Activated CD4-positive, alpha-beta T cell treated with anti-CD3 and anti-CD28 coated beads, Interleukin-2, amount 10 ng/mL, durations not matched to agents 7 days and 5 days (primary cell): ENCODE measurements at places on chromosomes 3 and 15.

- H3K36me3 ChIP-seq: peaks cover 7% of the 10 kb centered on the region
- peaks cover 6% of the 10 kb centered on the region for H3K4me1 ChIP-seq
- no peak overlapping the region for H3K4me3 ChIP-seq
- no peak for DNase-seq
Measured at GRCh38 chr3:120013481-120013880, 80.8 kb downstream of the GSK3B start.

GRCh38 chr3:108100906-108101660, 10.3 kb upstream of the CD47 start:
- H3K4me1 ChIP-seq: peaks cover 45% of the 10 kb centered on the region
- peak; percentile 59 for DNase-seq
- no peaks in the 10 kb centered on the region for H3K36me3 ChIP-seq
- H3K4me3 ChIP-seq: no peak overlapping the region
- peak overlapping the region; percentile 68 for H3K27ac ChIP-seq

DNA sequence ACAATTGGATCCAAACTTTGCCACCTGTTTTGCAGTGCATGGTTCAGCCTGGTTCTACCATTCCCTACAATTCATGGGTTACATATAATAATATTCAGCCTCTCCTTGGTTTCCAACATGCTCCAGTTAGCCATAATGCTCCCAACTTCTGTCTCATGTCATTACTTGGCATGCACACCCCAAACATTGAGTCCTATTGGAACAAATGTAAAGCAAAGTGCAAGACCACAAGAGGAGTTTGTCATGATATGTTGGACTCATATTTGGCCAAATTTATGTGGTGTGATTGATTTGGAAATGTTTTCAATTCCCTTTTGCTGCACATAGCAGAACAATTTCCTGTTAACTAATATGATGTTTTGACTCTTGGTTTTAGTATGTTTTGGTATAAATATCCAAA, 50.2 kb downstream of the KCNAB1 start:
- H3K27me3 ChIP-seq: peaks cover 21% of the 10 kb centered on the region
- H3K36me3 ChIP-seq: no peaks in the 10 kb centered on the region
- DNase-seq: no peak
- no peak overlapping the region for H3K4me3 ChIP-seq
- no peak overlapping the region for H3K27ac ChIP-seq

GRCh38 chr3:62057339-62058047, 315.9 kb downstream of the FEZF2 start:
- no peaks in the 10 kb centered on the region for H3K36me3 ChIP-seq
- H3K27me3 ChIP-seq: no peaks in the 10 kb centered on the region
- DNase-seq: no peak

DNA sequence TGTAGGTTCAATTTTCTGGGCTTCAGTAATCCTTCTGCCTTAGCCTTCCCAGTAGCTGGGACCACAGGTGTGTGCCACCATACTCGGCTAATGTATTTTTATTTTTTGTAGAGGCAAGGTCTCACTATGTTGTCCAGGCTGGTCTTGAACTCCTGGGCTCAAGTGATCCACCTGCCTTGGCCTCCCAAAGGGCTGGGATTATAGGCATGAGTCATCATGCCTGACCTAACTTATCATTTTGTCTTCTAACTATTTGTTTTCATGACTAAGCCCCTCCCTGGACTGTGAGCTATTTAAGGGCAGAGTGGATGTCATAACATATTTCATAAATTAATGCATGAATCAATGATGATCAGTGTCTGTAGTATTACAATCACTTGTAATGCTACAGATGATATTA, 56.1 kb upstream of the PIAS1 start:
- peaks cover 4% of the 10 kb centered on the region for H3K27me3 ChIP-seq
- no peaks in the 10 kb centered on the region for H3K4me1 ChIP-seq
- H3K27ac ChIP-seq: no peak overlapping the region
- no peaks in the 10 kb centered on the region for H3K36me3 ChIP-seq
- DNase-seq: no peak
- H3K4me3 ChIP-seq: no peak overlapping the region

DNA sequence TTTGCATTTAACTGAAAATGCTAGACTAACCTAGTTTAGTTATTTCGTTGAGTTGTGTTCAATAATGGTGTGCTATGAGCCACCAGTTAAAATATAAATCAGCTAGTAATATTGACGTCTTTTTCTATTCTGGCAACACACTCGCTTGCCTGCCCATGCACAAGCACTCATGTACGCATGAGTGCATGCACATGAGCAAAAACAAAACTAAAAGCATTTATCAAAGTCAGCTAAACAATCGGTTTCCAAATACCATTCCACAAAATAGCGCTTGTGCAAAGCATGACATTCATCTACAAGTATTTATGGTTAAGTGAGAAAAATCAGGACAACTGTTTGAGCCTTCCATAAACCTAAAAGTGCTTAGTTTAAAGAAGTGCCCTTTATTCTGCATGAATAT, 13.1 kb upstream of the SAMMSON start:
- no peaks in the 10 kb centered on the region for H3K27me3 ChIP-seq
- no peaks in the 10 kb centered on the region for H3K4me1 ChIP-seq
- DNase-seq: no peak
- H3K36me3 ChIP-seq: no peaks in the 10 kb centered on the region

DNA sequence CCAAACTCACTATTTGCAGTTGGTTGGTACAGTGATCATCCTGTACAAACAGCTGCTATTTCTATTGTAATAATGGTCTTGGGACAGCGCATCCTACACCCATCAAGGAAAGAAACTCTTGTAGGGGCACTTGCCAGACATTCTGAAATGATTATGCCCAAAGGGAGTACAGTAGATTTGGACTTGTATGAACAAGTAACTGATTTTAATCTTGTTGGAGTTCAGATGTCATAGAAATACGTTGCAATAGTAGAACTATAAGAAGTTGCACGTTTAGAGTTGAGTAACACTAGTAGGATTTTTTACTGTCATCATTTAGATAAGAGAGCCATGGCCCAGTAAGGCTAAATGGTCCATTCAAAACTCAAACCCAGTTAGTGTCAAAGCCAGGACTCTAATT, 192.8 kb downstream of the SATB1 start:
- no peak overlapping the region for H3K4me3 ChIP-seq
- no peak overlapping the region for H3K27ac ChIP-seq
- no peaks in the 10 kb centered on the region for H3K36me3 ChIP-seq
- H3K27me3 ChIP-seq: peaks cover 6% of the 10 kb centered on the region
- DNase-seq: no peak
- H3K4me1 ChIP-seq: no peaks in the 10 kb centered on the region

- H3K4me1 ChIP-seq: peaks cover 75% of the 10 kb centered on the region
- DNase-seq: no peak
- no peak overlapping the region for H3K4me3 ChIP-seq
- H3K36me3 ChIP-seq: peaks cover 78% of the 10 kb centered on the region
- H3K27me3 ChIP-seq: no peaks in the 10 kb centered on the region
- peak overlapping the region; percentile 90 for H3K27ac ChIP-seq
Measured at GRCh38 chr3:71703797-71704196, 21.4 kb downstream of the EIF4E3 start.

DNA sequence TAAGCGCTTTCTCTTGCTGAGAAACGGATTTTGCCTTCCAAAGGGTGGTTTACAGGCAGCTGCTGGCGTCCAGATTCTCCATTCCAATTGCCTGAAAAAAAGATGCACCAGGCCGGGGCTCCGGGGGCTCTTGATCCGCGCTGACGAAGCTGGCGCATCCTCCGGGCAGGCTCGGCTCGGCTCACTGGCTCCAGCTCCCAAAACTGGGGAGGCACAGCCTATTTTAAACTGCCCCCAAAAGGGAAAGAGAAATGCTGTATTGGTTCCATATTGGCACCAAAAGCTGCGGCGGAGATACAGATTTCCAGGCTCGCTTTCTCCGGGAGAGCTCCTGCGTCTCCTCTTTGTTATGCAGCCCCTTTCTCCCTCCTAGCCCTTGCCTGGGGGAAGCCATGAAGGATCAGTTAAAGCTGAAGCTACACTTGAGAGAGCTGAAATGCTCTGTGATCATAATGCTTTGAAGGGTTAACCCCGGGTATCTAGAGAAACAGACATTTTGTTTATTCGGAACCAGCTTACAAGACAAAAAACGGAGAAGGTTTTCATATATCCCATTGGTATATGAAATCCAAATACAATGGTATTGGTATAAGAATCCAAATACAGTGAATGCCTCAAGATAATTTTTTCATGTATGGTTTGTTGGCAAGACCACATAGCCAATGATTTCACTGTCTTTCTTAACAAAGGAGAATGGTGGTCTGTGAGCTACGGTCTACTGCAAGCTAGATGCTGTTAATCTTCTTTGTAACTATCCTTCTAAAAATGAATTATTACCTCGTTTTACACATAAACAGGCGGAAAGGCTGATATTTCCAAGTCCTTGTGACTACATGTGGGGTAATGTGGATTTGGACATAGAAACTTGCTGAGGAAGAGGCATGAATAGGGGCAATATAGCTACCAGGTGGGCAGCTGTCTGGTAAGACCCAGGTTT, 693 bp downstream of the CD200 start:
- no peaks in the 10 kb centered on the region for H3K36me3 ChIP-seq
- H3K27me3 ChIP-seq: no peaks in the 10 kb centered on the region
- H3K4me1 ChIP-seq: peaks cover 42% of the 10 kb centered on the region
- peak overlapping the region; percentile 81 for H3K27ac ChIP-seq
- peak overlapping the region; percentile 85 for H3K4me3 ChIP-seq

- peaks cover 49% of the 10 kb centered on the region for H3K4me1 ChIP-seq
- peaks cover 12% of the 10 kb centered on the region for H3K36me3 ChIP-seq
- H3K4me3 ChIP-seq: peak within 1 kb of the TSS; percentile 93
Measured at GRCh38 chr3:39383045-39383880, at the start of gene SLC25A38. SLC25A38 (plus strand) TSS chr3:39383370; CDS start chr3:39383725, 355 bp downstream.

DNA sequence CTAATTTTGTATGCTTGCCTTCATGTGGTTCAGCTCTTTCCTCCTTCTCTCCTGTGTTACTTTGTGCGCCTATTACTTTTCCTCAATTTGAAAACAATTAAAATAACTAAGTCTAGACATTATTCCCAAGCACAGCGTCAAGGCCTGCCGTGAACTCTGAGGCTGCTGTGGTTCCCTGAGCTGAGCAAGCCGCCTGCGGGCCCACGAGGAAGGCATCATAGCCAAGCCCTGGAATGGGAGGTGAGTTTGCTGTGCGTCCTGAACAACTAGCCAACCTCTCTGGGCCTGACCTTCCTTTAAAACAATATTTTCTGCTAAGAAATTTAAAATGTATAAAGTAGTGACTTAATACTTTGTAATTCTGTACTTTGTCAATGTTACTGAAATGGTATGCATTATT, 327.2 kb downstream of the OCA2 start:
- no peak overlapping the region for H3K4me3 ChIP-seq
- no peaks in the 10 kb centered on the region for H3K36me3 ChIP-seq
- H3K27ac ChIP-seq: no peak overlapping the region
- no peaks in the 10 kb centered on the region for H3K27me3 ChIP-seq
- H3K4me1 ChIP-seq: no peaks in the 10 kb centered on the region

DNA sequence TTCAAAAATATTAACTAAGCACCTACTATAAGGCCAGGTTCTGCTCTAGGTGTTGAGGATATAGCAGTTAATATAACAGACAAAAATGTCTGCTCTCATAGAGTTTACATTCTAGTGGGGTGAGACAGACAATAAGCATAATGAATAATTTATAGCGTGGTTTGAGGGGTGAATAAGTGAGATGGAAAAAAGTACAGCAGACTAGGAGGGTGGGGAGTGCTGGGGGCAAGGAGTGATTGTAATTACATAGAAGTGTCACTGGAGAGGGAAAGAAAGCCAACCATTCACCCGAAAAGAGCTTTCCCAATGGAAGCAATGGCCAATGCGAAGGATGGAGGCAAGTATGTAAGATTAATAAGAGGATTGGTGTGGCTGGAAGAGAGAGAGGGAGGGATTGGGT, 552.9 kb upstream of the KCNMB2 start:
- no peaks in the 10 kb centered on the region for H3K27me3 ChIP-seq
- no peaks in the 10 kb centered on the region for H3K4me1 ChIP-seq

GRCh38 chr3:81164806-81165205, 596.6 kb downstream of the GBE1 start:
- no peaks in the 10 kb centered on the region for H3K4me1 ChIP-seq
- H3K4me3 ChIP-seq: no peak overlapping the region
- no peaks in the 10 kb centered on the region for H3K27me3 ChIP-seq
- no peak overlapping the region for H3K27ac ChIP-seq
- no peaks in the 10 kb centered on the region for H3K36me3 ChIP-seq
- DNase-seq: no peak

- H3K4me1 ChIP-seq: no peaks in the 10 kb centered on the region
- DNase-seq: no peak
- H3K36me3 ChIP-seq: no peaks in the 10 kb centered on the region
- H3K27ac ChIP-seq: no peak overlapping the region
Measured at GRCh38 chr15:61582092-61582491, 353.0 kb upstream of the RORA start.

- H3K4me3 ChIP-seq: no peak overlapping the region
- no peak overlapping the region for H3K27ac ChIP-seq
- H3K36me3 ChIP-seq: no peaks in the 10 kb centered on the region
- no peaks in the 10 kb centered on the region for H3K4me1 ChIP-seq
Measured at GRCh38 chr3:130515755-130516154, 1.2 kb upstream of the COL6A6 start.

GRCh38 chr3:6282918-6283317, 578.0 kb upstream of the GRM7 start:
- no peak overlapping the region for H3K27ac ChIP-seq
- no peaks in the 10 kb centered on the region for H3K27me3 ChIP-seq
- H3K4me1 ChIP-seq: no peaks in the 10 kb centered on the region
- no peak for DNase-seq
- H3K36me3 ChIP-seq: no peaks in the 10 kb centered on the region
- H3K4me3 ChIP-seq: no peak overlapping the region

DNA sequence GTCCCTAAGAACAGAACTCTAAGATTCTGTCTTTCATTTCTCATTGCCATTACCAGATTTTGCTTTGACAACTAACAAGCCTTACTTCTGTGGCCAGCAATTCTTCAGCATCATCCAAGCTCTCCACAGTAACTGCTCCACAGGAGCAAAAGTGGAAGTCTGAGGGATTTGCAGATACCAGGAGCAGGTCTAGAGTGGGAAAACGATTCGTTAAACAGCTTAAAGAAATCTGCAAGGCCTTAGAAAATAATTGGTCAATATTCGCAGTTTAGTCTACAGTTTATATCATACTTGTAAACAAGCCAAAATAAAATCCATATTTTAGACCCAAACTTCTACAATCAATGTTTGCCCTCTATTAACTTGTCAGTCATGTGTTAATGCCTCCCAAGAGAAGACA, 24.1 kb downstream of the MYH15 start:
- H3K27me3 ChIP-seq: no peaks in the 10 kb centered on the region
- H3K36me3 ChIP-seq: no peaks in the 10 kb centered on the region
- no peaks in the 10 kb centered on the region for H3K4me1 ChIP-seq
- no peak for DNase-seq
- H3K27ac ChIP-seq: no peak overlapping the region

GRCh38 chr3:123877466-123877865, 6.7 kb downstream of the MYLK start:
- no peak overlapping the region for H3K4me3 ChIP-seq
- no peaks in the 10 kb centered on the region for H3K4me1 ChIP-seq
- H3K27me3 ChIP-seq: peaks cover 29% of the 10 kb centered on the region
- H3K27ac ChIP-seq: no peak overlapping the region

DNA sequence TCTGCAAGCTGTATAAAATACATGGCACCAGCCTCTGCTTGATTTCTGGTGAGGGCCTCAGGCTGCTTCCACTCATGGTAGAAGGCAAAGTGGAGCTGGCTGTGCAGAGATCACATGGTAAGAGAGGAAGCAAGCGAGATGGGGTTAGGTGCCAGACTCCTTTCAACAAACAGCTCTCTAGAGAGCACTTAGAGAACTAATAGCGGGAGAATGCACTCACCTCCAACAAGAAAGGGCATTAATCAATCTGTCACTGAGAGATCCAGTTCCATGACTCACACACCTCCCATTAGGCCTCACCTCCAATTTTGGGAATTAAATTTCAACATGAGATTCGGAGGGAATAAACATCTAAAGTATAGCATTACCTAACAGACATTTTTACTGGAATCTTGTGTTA, 644.1 kb upstream of the ARRDC4 start:
- no peak for DNase-seq
- no peaks in the 10 kb centered on the region for H3K36me3 ChIP-seq
